GM12864 (cell line): ENCODE measurements at places on chromosomes 4 and X.

DNA sequence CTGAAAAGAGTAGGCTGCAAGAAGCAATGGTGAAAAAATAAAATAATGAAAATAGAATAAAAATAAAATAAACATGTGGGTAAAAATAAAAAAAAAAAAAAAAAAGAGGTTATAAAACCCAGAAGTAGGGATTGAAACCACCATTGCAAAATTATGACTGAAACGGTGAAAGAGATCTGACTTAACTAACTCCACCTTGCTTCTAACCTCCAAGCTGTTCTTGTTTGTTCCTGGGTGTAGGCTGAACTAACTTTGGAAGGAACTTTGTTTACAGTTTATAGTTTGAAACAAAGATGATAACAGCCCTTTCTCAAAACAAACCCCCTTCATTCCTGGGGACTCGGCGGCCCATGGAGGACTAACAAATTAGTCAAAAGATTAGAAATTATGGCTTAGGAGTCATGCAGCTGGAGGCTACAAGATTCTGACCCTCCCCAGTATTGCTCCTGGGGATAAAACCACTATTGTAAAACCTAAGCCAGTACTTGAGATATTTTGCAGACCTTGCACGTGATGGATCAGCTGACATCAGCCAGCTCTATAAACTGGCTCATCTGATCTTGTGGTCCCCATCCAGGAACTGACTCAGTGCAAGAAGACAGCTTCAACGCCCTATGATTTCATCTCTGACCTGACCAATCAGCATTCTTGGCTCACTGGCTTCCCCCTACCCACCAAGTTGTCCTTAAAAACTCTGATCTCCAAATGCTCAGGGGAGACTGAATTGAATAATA, 30.4 kb downstream of the DDX60L start:
- DNase-seq, result no peak

DNA sequence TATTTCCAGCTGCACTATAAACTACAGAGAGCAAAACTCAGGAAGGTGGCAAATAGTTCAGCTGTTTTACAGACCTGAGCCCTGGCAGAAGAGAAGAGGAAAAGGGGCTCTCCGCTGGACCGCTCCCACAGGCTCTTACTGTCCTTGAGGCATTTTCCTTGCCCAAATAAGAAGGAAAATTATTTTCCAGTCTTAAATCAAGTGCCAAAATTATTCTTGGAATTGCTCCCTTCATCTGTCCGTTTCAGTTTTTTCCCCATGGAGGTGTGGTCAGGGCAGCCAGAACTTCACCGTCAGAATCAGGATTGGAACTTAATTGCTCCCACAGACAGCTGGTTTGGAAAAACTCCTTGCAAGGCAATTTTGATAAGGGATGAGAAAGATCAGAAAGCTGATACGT, 35.2 kb upstream of the SPINK2 start:
- no peak for DNase-seq

- DNase-seq, result no peak
Observed at GRCh38 chrX:21638311-21638710, 19.8 kb downstream of the KLHL34 start.

DNA sequence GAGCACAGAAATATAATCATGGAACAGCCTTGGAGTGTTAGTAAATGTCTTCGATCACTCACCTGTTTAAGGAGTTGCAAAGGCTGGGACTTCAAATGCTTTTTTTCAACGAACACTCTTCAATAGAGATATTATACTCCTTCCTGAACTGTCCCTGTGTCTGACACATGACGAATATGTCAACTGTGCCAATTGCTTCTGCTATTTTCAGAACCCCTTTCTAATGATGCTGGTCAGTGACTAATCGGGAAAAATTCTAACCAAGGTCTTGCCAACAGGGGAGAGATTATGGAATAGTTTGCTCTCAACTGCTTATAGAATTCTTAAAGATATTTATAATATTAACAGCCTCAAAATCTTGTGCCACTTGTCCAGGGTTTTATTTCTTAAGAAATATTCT, 8.5 kb upstream of the KLHL34 start:
- no peak for DNase-seq

- no peak for DNase-seq
Observed at GRCh38 chrX:8675006-8675630, 56.8 kb downstream of the ANOS1 start.

DNA sequence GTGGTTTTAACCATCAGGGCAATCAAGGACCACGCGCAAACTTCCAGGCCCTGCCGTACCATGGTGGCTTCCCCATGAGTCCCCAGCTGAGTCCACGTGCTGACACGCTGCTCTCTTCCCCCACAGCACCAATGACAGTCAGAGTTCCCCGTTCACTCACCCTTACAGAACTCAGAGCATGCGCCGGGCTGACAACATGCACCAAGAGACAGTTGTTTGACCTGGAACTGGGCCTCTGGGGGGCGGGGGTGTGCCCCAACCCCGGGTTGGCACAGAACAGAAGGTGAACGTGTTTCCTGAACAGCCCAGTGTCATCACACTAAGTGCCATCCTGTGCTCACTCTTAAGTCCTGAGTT, 29.4 kb downstream of the IRF2 start:
- no peak for DNase-seq

GRCh38 chr4:94345969-94346368, 3.3 kb upstream of the HPGDS start:
- no peak for DNase-seq

DNA sequence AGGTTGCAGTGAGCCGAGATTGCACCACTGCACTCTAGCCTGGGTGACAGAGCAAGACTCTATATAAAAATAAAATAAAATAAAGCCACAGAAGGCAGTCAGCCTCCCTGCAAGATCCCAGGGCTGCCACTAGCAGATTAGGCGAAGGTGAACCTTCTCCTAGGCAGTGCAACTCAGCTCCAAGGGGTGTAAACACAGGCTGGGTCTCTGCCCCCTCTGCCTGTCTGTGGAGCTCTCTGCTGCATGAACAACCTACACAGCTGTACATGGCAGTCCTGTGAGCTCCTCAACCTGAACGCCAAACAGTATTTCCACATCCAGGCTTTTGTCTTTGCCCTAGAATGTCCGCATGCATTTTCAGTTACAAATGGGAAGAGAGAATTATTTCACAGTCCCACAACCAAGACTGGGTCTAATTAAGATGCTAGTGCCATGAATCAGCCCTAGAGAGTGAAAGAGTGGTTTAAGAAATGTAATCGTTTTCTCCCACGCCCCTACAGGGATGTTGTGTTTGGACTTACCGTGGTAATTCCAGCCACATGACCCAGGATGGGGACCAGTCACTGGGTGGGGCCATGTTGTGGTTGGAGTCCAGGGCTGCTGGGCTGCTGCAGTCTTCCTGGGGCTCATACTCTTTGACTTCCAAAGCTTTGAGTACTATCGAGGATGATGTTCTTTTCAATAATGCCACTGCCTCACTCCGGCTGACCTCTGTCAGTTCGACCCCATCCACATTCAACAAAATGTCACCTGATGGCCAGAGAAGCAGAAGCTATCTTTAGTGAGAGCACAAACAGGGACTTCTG, 99.0 kb downstream of the FIP1L1 start:
- DNase-seq, result no peak

DNA sequence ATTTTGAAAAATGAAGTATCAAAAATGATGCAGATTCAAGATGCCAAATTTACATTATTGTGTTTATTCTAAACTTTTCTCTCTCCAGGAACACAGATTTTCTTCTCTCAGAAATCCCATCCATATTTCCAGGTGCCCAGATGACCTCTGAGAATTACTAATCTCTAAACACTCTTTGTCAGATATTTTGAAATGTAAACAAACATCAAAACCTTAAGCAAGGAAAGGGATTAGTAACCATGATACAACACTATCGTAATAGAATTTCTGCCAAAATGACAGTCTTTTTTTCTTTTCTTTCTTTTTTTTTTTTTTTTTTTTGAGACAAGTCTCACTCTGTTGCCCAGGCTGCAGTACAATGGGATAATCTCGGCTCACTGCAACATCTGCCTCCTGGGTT, 76.7 kb downstream of the PDS5A start:
- DNase-seq, result no peak

DNA sequence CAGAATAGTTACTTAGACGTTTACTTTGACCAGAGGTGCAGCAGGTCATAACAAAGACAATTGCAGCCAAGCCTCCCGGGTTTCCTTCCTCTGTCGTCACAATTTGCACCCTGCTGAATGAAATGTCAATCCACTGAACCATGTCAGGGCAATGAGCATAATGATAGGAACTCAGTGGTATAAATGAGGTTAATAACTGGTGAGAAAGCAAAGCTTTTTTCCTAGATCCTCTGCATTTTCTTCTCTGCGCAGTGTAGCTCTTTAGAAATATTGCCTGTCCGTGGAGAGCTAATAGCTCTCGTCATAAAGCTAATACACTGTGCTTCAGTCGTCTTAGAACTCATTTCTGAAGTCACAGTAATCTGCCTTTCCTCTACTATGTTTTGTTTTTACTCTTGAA, 1960.1 kb upstream of the ADGRL3 start:
- no peak for DNase-seq

- no peak for DNase-seq
Observed at GRCh38 chrX:41559235-41560052, 112.3 kb downstream of the NYX start.

DNA sequence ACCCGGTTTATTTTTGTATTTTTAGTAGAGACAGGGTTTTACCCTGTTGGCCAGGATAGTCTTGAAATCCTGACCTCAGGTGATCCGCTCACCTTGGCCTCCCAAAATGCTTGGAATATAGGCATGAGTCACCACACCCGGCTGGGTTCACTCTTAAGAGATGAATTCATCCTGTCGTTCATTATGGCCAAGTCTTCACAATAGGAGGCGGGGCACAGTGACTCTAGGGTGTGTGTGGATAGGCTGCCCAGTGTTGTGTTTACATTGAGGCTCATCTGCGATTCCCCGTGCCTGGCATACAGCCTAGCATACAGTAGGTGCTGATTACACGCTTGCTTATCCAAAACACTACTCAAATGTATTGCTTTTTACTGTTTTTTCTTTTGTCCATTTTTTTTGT, 41.3 kb upstream of the IGFBP7 start:
- DNase-seq, result no peak

DNA sequence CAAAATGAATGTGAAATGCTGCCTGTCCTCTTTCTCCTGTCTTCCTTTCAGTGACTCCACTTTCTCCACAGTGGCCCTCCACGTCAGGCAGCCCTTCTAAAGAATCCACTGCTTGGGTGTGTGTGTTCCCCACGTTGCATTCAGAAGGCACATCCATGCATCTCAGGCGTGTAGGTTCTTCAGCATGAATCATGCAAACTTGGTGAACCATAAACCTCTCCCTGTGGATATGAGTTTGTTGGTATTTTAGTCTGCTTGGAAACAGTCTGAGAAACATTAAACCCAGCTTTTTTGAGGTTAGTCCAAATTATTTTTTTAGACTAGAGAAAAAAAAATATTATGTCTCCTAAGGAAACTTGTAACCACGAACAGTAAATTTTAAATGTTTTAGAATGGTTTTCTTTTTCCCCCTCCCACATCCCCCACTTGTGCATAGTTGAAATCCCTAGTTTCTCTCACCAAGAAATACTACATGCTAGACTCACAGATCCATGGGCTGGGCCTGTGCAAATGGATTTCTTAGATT, 251.6 kb downstream of the CBR4 start:
- DNase-seq, result no peak

GRCh38 chr4:107586371-107586770, 133.7 kb downstream of the PAPSS1 start:
- no peak for DNase-seq

DNA sequence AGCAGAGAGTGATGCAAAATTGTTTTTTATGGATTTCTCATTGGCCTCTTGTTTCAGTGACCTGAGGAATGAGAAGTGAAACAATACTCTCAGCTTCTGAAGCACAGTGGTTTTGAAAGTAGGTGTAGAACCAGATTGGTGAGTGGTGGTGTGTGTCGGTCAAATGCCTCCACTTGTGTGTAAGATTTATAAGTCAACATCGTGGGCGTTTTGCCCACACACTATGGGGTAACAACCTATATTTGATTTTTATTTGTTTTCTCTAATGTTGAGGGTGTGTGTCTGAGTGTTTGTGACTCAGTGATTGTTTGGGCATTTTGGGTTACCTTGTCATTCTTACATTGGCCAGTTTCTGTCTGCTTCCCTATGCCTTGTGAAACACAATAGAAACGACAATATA, 23.3 kb downstream of the ADGRL3 start:
- no peak for DNase-seq
